ENCODE measurements at places on chromosomes 6 and 20.

DNA sequence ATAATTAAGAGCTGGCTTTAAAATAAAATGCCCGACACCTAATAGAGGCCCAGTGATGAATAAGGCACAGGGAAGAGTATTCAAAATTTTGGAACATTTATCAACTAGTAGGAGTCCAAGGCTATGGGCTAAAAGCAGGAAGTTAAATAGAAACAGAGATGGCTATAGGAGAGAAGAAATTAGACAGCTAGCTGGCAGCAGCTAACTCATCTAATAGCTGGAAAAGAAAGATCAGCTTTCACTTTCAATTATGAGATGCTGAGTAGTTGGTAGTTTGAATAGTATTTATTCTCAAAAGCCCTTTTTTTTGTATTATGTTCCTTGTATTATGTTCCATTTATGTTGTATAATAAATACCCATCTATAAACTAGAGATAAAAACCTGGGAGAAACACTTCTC is 215.7 kb downstream of the SLC35F1 start:
- no peak for DNase-seq

DNA sequence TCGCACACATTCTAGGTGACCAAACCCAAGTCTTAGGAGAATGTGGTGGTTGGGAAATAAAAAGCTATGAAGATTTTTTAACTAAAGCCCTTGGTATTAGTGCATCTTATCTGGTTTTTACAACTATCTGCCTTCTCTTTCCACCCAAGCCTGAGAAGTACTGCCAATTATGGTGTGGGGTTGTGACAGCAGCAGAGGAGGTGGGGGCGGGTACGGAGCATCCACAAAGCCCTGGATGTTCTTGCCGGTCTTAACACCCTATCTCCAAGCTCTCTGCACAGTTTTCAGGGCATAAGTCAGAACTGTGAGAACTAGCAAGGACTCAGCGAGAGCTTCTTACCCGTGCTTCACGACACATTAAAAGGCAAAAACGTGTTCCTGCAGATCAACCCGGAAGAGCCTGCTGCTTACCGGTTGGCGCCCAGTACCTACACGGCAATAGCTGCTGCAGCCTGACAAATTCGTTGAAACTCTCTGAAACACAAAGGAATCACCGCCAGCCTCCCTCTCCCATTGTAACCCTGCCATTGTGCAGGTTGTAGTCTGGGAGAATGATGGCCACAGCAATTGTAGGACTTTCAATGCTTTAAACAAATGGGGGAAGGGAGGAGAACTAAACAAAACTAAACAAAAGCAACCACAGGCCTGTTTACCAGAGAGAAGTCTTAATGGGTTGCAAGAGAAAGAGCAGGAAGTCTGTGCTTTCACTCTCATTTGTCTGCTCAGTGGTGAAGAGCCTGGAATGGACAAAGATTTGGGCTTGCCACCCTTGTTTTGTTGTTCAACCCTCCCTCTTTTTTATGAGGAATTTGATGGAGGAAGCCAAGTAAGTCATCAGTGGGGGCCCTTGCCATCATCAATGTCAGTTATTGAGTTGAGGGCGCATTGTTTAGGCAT is 461.0 kb upstream of the JARID2 start:
- DNase-seq, result peak; percentile 69

GRCh38 chr20:10336959-10337729 is 96.9 kb downstream of the MKKS start:
- DNase-seq, result no peak

DNA sequence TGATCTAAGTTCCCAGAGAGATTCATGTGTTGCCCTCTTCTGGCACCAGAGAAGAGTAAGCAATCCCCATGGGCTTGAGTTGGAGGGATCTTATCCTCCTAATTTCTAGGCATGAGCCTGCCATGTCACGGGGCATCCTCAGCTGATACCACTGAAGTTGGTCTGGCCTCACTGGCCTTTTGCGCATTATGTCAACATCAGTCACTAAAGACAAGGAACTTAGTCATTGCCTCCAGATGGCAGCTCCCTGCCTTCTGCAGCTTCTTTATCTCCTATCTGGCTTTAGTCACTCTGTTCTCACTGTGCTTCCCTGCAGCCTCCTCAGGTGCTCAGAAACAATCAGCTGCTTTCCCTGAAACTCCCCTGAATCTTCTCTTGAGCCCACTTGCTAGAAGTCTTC is 312.2 kb downstream of the ADGRG6 start:
- peak; percentile 57 for DNase-seq

DNA sequence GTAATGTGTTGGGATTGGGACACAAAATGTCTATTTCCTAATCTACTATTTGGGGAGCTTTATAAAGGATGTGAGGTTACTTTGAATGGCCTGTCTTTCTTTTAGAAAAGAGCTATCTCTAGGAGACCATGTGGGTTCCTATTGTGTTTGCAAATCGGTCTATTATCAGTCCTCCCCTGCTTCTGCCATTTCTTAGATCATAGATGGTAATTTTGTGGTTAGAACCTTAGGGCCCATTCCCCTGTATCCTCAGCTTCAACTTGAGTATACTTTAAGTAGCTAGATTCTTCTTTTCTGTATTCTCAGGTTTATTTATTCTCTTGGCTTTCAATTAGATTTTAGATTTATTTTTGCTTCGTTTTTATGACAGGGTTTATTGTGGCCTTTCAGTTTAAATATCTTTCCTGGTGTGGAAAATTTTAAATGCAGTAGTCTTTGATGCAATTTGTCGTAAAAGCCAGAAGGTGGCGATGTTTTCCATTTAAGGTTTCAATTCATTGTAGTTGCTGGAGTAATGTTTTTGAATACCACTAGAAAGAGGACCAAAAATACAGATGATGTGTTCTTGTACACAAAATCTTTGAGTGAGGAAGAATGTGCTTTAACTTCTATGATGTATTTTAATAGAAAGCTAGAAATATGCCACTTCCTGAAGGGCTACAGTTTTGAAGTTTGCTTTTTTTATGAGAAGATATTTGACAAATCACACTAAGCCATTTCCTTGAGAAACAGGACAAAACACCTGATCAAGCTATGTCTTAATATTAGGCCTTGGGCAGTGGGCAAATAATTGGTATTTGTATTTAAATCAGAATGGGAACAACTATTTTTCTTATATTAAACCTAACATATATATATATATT is 20.3 kb downstream of the TBPL1 start:
- DNase-seq, result no peak

- no peak for DNase-seq
These were observed 12.6 kb downstream of the SERPINB6 start for GRCh38 chr6:2958776-2959175.

DNA sequence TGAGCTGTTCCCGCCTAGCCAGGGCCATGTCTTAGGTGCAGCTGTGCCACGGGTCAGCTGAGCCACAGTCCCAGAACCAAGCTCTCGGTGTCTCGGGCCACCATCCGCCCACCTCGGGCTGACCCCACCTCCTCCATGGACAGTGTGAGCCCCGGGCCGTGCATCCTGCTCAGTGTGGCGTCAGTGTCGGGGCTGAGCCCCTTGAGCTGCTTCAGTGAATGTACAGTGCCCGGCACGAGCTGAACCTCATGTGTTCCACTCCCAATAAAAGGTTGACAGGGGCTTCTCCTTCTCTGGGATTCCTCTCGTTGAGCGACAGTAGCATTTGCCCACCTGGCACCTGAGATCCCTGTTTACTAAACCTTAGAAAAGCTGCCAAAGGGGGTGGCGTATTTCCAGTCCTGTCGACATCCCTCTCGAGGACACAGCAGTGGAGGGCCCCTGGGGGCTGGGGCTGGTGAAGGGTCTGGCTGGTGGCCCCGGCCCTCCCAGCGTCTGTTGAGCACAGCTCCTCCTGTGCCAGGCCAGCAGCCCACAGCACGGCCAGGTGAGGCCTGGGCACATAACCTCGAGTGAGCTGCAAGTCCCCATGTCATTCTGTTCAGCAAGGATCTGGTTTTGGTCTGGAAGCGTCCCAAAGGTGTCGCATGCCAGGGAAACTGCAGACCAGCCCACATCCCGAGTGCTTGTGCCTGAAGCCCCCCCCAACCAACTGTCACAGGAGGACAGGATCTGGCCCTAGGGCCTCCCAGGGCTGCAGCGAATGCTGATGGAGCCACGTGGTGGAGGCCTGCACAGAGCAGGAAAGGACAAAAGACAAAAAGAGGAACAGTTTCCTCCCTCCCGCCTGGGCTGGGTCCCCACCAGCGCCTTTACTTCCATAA is 21.2 kb upstream of the PYGB start:
- DNase-seq, result peak; percentile 74

DNA sequence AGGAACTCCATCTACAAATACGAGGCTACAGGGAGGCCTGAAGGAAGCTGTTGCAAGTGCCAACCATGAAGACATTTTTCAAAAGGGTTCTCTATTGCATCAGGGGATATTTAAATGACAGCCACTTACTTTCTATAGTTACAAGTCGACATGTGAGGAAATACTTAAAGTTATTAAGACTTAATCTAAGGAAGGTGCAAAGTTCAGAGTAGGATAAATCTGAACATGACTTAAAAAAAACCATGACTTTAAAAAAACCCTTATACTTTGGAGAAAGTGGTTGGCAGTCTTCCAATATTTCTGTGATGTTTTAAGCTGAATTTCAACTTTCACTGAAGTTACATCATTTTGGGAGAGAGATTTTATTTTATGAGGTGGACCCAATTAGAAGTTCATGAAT is 56.3 kb upstream of the EMILIN3 start:
- DNase-seq, result no peak

- no peak for DNase-seq
These were observed 1.6 kb upstream of the TUBB1 start for GRCh38 chr20:59017493-59018231.

- no peak for DNase-seq
These were observed 205.4 kb downstream of the TPBG start for GRCh38 chr6:82569022-82569421.

DNA sequence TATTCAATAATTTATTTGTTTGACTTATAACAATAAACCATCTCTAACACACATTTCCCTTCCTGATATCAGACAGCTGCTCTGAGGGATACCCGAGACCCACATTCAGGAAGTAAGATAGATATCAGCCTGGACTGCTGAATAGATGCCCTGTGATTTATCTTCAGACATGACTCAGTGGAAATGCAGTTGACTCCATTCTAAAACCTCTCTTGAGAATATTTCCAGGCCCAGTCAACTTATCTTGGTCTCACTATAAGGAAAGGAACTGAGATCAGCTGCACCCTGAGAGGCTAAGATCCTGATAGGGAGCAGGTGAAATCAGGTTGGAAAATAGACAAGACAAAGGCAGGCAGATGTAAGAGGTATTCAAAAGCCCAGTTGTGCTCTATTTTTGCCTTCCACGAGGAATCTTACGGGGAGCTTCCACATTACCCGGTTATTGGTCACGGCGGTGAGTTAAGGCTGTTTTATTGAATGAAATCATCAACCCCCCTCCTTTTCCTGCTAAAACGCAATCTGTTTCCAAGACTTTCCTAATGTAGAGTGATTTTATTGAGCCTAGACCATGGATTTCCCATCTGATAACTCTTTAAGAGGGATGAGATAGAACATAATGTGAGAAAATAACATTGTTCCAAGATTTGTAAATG is 25.5 kb downstream of the C6orf15 start:
- DNase-seq, result no peak
